GM06990 (cell line): ENCODE measurements at places on chromosomes 4 and X.

DNA sequence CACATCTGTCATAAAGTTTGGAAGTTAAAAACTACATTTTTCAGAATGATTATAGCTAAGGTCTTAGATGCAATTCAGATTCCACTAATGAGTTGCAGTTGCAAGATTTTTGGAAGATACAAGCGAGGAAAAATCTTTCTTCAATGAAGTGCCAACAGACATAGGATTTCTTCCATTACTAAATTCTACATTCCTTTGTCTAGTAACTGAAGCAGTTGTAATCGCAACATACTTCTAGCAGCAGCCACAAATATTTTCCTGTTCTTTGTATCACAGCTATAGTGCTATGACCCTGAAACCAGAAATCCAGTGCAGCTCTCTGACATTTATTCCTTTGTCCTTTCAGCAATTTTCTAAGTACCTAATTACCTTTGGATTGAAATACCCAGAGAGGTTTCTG is 225.2 kb upstream of the SLIT2 start:
- DNase-seq: no peak

- no peak for DNase-seq
These were observed 109.2 kb downstream of the NSUN7 start for GRCh38 chr4:40858962-40859361.

DNA sequence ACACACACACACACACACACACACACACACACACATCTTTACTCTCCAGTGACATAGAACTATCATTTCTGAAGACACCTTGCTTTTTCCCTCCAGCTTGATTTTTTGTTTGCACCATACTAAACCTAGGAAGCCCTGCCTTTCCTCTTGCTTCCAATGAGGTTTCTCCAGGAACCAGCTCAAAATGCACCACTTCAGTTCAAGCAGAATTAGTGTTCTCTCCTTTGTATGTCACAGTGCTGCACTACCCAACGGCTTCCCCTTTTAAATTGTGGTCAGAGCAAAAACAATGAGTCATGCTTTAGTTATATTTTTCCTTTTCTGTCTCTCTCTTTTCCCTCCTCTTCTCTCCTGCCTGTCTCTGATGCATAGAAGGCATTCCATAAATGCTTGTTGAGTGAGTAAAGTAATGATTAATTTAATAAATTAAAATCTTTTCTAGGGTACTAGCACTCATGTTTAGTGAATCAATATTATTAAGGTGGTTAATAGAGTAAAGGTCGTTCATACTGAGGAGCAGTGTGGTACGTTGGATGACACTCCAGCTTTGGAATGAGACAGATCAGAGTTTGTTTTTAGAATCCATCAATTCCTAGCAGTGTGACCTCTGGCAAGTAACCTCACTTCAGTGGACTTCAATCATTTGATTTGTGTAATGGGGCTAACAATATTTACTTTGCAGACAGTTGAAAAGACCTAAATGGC is 5.9 kb downstream of the RTL3 start:
- DNase-seq: peak; percentile 31

DNA sequence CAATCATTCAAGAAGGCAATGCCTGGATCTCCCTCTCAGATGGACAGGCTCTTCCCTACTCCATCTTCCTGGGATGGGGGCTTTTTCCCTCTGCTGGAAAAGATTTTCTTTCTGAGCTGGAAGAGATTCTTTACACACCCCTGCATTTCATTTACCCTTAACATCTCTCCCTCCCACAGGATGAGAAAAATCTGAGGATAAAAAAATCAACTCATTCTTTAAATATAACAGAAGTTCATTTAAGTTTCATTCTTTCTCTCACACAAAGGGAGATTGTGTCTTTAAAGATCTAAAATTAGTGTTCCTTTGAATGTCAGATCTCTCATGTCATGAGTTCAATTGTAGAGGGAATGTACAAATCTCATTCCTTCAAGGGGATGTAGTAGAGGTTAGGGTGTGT is 109.0 kb downstream of the ZNF518B start:
- DNase-seq: no peak

DNA sequence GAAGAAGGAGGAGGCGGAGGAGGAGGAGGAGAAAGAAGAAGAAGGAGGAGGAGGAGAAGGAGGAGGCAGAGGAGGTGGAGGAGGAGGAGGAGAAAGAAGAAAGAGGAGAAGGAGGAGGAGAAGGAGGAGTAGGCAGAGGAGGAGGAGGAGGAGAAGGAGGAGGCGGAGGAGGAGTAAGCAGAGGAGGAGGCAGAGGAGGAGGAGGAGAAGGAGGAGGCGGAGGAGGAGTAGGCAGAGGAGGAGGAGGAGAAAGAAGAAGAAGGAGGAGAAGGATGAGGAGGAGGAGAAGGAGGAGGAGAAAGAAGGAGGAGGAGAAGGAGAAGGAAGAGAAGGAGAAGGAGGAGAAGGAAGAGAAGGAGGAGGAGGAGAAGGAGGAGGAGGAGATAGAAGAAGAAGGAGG is 19.9 kb downstream of the MRFAP1 start:
- no peak for DNase-seq

DNA sequence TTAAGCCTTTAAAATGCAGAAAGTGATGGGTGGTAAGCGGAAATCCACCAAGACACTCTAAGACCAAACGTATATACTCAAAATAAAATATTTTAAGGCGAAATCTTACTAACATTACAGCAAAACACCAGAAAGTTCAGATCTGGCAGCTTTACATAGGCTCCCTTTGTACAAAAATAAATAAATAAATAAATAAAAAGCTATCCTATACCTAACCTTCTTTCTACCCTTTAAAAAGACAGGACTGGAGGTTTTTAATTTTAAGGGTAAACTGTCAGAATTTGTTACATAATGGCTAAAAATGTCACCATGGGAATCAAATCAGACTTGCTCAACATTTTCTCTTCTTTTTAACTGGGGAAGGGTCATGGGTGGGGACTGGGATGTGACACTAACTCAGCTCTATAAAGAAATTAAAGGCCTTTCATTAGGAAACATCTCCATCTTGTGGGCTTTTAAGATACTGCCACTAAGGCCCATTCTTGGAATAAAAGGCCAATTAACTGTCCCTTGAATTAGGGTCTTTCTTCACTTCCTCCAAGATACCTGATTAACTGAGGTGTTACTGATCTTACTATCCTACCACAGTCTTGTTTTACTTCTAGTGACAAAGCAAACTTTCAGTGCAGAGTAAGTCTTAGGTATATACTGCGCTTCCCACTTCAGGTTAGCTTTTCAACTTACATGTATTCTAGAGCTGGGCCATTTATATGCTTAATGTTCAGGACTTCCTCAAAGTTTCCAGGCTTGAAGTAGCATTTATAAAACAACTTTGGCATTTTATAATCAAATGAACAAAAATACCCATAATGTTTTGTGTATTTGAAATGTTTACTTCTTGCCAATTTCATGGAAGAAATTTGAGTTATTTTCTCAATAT is 13.3 kb downstream of the HNRNPD start:
- DNase-seq: no peak

GRCh38 chrX:9420275-9421265 is 44.3 kb upstream of the TBL1X start:
- DNase-seq: no peak

GRCh38 chr4:134202166-134202956 is 772 bp upstream of the PABPC4L start:
- DNase-seq: no peak

- DNase-seq: no peak
These were observed 659.6 kb upstream of the INTU start for GRCh38 chr4:126973201-126973600.

DNA sequence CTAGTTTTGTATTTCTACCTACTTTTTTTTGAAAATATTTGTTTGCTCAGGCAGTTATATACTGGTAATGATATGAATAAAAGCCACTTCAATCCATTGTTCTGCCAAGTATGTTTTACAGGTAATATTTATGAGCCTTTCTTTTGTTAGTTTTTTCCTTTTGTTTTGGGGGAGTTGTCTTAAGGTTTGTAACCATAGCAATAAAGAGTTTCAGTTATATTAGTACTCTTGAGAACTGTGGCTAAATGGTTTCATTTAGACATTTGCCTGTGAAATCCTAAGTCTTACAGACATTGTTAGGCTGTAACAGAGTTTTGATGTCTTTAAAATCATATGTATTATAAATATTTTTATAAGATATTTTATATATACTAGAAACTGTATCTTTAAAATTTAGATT is 150.1 kb downstream of the DIPK2B start:
- no peak for DNase-seq

GRCh38 chr4:152063621-152064240 is 302.9 kb upstream of the GATB start:
- DNase-seq: no peak

- DNase-seq: no peak
These were observed 12.9 kb upstream of the WDR19 start for GRCh38 chr4:39169426-39169825.
